ENCODE measurements at places on chromosomes 5 and 9.

DNA sequence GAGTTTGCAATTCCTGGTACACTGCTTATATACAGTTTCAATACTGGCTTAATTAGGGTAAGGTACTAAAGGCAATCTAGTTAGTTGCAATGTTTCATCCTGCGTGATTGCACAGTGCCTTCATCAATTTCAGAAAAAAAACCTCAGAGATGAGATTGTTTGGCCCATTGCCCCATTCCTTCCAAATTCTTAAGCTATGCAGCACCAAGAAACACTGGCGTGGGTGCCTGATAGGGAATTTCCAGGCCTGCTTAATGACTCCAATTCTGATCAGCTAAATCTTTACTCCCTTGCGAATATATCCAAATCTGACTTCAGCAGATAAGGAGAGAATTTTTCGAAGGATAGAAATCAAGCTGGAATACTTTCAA, 35.9 kb upstream of the GAS1 start:
- DNase-seq, result no peak

GRCh38 chr9:9973062-9973461, 639.7 kb downstream of the PTPRD start:
- no peak for DNase-seq

GRCh38 chr5:16726538-16726946, 109.7 kb upstream of the RETREG1 start:
- no peak for DNase-seq

- DNase-seq, result no peak
These were observed 42.3 kb upstream of the MCTP1 start for GRCh38 chr5:95327211-95327610.

DNA sequence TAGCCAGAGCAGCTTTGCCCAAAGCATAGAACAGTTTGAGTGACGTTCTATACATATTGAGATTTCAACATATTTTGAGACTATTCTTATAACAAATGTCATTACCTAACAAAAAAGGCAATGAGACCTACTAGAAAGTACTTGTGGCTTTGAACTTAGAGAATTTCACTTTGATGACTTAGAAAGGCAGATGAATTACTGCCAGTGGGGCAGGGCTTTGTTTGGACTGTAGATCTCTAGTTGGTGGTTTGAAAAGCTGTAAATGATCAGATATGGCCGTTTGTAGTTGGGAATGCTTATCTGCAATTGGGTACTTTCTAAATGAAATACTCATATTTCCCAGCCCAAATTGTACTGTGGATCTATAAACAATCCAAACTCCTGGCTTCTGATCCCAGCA, 28.1 kb downstream of the SOX30 start:
- no peak for DNase-seq

GRCh38 chr5:15596936-15597335, 97.0 kb downstream of the FBXL7 start:
- no peak for DNase-seq

DNA sequence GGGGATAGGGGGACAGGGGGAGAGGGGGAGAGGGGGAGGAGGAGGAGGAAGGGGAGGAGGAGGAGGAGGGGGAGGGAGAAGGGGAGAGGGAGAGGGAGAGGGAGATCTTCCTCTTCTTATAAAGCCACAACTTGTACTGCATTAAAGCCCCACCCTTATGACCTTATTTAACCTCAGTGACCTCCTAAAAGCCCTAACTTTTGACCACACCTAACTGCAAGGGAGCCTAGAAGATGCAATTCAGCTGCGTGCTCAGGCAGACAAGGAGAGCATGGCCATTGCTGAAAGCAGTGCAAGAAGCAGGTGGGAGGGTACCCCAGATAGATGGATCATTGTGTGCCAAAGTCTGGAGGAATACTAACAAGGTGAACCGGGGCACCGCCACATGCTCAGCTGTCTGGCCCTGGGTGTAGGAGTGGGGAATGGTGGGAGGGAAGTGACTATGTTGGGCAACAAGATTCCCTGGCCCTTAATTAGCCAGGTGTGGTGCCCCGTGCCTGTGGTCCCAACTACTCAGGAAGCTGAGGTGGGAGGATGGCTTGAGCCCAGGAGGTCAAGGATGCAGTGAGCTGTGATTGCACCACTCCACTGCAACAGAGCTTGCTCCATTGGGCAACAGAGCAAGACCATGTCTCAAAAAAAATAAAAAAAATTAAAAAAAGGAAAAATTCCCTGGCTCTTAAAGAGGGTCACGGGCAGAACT, 125.4 kb upstream of the BOD1 start:
- no peak for DNase-seq

- no peak for DNase-seq
These were observed 102.6 kb upstream of the ALDH1B1 start for GRCh38 chr9:38289866-38290245.

DNA sequence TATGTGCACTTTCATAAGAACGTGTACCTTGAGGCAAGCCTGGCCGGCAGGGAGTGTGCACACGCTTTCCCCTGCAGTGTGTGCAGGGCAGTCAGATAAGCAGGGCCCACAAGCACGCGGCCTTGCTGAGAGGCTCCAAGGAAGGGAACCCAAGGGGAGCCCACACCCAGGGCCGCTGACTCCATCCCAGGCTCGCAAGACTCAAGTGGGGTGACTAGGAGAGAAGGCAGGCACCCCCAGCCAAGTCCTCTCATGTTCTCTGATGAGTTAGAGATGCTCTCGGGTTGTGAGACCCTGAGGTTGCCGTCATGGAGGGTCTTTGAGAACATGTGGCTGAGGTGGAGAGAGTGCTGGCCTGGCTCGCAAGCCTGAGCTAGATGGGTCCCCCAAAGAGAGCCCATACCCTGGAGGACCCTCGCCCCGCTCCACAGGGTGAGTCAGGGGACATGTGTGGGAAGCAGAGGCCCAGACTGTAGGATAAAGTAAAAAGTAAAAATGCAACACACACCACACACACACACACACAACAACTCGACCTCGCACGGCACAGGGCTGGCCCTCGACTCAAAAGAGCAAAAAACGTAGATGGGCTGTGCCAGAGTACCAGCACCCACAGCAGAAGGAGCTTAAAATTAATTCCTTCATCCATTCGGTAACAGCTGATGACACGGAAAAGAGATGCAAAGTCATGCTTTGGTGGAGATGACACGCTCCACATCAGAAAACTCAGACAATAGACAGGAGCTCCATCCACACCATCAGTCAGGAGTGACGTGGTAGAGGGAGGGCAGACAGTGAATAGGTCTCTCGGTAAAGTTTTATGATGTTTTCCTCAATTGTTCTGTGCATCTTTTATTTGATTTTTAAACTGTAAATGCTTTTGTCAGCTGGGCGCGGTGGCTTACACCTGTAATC, 54.8 kb upstream of the NKD2 start:
- no peak for DNase-seq

- no peak for DNase-seq
These were observed 102.2 kb downstream of the SERINC5 start for GRCh38 chr5:80153586-80154126.

- DNase-seq, result no peak
These were observed 103.4 kb downstream of the MED10 start for GRCh38 chr5:6274846-6275543.

- peak; percentile 51 for DNase-seq
These were observed 19.1 kb upstream of the MVB12B start for GRCh38 chr9:126307322-126308061.

DNA sequence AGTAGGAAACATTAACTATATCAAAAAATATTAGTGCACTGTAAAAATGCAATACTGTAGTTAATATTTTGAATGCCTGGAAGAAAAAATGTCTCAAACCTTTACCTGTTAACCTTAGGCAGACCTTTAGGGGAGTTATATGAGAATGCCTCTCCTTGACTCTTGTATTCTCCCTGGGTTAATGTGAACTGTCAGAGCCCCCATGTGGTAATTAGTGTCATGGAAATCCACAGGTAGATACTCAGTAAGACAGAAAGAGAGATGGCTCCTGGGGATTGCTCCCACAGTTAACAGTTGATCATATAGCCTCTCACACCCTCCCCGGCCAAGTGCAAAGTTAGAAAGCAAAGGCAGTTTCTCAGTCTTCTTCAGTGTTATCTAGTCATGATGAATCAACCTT, 742.8 kb downstream of the NR2F1-AS1 start:
- DNase-seq, result no peak

GRCh38 chr5:9479361-9479760, 66.5 kb downstream of the SEMA5A start:
- no peak for DNase-seq

GRCh38 chr9:93390953-93391515, 60.5 kb upstream of the FAM120A start:
- DNase-seq, result no peak

DNA sequence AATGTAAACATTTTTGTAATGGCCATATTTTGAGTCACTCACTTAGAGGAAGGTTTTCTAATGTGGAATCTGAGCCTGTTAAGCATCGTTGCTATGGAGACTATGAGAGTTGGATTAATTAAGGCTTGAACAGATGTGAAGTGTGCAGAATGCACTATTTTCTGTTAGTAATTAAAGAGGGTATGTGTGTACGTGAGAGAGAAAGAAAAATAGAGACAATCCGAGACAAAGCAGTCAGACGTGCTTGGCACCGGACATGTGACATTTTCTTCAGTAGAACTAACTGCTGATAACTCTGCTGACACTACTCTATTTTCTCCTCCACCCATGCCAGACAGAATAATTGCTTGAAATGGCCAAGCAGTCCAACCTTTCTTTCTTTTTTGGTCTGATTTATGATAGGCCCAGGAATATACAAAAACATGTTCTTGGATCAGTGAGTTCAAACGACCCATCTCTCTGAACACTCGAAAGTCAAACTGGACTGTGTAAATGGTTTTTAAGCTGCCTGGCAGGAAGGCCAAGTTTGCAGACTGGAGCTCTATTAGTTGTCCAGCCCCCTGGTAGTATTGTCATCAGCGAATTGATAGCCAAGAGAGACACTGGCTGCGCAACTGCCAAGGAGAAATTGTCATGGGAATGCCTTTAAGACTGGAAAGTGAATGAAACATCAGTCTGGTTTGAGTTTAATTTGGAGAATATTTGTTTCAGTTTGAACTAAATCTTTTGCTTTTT, 322.1 kb downstream of the ARHGEF28 start:
- DNase-seq, result no peak

DNA sequence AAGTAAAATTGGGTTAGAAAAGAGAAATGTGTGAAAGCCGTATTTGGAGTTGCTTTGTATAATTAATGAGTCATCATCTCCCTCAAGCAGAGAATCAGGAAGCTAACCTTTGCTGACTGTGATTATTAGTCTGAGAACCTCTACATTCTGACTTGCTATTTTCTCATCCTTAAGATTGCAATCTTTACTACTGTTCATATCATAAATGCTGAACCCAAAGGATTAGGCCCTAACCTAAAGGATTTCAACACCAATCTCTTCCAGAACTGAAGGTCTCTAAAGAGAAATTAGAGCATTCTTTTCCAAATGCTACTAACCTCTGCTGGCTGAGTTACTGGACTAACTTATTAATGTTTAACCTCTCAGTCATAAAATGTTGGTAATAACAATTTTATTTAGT, 538.1 kb upstream of the MEF2C start:
- DNase-seq, result no peak

DNA sequence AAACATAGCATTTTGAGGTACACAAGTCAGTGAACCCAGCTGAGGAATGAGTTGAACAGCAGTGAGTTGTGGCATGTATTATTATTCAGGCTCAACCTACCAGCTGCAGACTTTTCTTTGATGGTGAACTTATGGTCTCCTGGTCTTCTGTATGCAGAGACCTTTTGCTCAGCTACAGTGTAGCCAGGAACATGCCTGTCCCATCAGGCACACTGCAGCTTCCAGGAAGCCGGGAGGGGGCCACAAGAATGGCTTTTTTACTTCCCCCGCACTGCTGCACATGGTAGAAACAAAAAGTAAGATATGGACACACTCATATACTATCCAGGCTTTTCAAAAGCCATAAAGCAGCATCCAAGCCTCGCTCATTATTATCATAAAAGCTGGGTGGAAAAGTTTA, 65.3 kb upstream of the PLPP1 start:
- no peak for DNase-seq

GRCh38 chr9:124726886-124727285, 44.2 kb downstream of the NR6A1 start:
- DNase-seq, result no peak

DNA sequence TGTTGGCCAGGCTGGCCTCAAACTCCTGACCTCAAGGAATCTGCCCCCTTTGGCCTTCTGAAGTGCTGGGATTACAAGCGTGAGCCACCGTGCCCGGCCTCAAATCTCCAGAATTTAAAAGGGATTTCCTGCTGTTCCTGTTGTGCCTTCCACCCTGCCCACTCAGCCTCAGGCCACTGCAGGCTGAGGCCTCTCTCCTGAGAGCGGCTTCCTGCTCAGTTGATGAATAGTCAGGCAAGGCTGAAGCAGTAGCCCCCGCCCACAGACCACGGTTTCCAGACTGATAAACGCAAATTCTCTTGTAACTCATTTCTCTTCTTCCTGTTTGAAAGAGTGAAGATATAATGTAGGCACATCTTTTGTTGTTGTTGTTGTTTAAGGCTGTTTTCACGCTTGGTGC, 127.0 kb upstream of the PLCXD3 start:
- peak; percentile 87 for DNase-seq

DNA sequence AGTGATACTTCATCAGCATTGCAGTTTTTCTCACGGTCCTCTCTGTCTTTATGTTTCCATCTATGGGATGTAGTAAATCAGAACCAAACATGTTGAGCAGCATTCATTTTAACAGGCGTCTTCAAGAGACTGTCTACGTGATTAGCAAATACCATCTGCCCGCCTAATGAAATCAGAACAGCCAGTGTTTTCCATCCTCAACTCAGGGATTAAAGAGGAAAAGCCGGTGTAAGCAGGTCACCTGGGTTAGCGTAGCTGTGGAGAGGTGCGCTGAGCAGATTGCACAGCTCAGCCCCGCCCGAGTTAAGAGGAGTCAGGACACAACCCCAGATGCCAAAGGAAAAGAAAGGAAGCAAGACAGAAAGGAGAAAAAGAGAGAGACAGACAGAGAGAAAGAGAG, 54.3 kb upstream of the ANKRD33B start:
- DNase-seq, result no peak

DNA sequence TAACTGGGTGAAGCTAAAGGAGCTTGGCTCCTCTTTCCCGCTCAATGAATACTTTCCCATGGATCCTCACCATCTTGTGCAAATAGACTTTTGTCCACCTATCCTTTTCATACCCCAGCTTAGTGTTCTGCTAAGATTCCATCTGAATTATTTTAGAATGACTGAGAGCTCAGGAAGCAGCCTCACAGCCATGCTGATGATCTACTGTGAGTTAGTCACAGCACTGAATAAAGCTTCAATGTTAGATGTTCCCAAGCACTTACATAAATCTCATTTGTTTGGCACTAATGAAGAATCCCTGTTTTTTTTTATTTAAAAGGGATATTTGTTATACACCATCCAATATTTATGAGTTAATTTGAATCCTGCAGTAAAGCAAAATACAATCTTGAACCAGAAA, 317.6 kb upstream of the TRPC7 start:
- no peak for DNase-seq
